ENCODE measurements at places on chromosomes 3 and 15. TPM values are rescaled to one million over a fixed set of nuclear protein-coding genes. Genes with fewer than 3 reads are reported as not detected.
A peak's percentile ranks its signal among the peaks of the same experiment; 100 is the strongest.

GRCh38 chr15:98873441-98874218, 134.0 kb downstream of the PGPEP1L start:
- DNase-seq, result no peak

Gene PLEKHO2
- 4.6 TPM for total RNA-seq

Gene MESP1
- total RNA-seq, result 9.7 TPM

DNA sequence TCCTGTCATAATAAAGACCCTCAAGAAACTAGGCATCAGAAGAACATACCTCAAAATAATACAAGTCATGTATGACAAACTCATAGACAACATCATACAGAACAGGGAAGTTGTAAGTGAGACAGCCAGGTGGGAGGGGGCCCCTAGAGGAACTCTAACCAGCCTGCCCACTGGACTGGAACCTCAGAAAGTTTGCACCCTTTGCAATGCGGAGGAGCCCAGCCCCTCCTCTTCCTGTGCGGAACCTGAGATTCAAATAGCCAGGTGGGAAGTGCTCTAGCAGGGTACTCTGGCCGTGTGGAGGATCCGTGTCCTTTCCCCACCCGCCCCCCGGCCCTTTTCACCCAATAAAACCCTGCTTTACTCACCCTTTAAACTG, 387.0 kb upstream of the CBLB start:
- no peak for DNase-seq

DNA sequence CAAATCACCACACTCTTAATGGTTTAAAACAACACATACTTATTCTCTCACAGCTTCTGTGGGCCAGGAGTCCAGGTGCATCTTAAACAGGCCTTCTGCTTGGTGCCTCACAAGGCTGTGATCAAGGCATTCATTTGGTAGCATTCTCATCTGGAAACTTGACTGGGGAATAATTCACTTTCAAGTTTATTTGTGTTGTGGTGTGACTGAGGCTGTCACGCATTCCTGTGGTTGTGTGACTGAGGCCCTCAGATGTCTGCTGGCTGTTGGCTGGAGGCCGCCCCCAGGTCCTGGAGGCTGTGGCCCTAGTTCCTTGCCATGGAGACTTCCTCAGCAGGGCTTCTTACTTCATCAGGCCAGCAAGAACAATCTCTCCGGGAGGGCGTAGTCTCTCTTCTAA, 16.9 kb upstream of the FAM3D start:
- DNase-seq, result no peak

GRCh38 chr15:33043636-33044035, 150.9 kb downstream of the FMN1 start:
- DNase-seq, result no peak

- DNase-seq, result no peak
Observed at GRCh38 chr3:173304182-173304800, 93.3 kb upstream of the NLGN1 start.

DNA sequence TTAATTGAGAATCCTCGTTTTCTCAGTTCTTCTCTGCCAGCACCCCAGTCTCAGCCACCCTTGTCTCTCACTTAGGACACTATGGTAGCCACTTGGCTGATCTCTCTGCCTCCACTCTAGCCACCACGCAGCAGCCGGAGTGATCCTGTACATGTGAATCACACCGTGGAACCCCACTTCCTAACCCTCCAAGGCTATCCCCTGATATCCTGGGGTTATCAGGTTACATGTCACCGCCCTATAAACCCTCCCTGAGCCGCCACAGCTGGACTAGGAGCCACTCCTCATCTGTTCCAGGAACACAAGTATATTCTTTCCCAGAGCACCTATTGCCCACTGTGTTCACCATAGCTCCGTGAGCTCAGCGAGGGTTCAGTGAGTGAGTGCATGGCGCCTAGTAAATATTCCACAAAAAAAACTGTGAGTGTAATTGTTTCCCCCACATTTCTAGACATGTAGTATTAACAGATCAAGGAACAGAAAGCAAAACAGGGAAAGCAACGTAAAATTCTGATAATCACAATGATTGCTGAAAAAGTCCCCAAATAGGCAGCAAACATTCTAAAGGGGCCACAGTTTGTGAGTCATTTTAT, 661 bp upstream of the PARP14 start:
- DNase-seq, result peak; percentile 56

DNA sequence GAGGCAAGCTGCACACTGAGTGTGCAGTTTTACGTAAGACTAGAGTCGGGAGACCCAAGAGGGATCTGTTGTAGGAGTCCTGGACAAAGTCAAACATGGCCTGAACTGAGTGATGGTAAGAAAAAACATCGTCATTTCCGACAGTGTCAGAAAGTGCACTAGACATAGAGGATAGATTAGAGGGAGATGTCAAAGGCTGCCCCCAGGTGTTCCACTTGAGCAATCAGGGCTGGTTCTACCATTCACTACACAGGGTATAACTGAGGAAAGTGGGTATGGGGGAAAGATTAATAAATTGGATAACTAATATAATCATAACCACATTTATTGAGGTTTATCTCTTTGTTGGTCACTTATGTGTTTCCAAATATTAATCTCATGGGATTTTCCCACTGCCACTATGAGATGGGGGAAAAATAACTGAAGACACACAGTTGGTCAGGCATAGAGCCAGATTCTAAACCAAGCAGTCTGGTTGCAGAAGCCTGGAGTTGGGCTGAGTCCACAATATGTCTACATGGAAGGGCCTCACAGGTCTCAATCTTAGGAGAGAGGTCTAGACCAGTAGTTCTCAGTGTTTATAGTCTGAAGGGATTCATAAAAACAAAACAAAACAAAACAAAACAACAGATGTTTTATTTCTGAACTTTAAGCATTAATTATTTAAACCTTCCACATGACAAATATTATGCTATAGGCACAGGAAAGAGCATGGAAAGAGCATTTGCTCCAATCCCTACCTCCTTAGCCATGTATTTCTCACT, 766.5 kb downstream of the NTRK3 start:
- DNase-seq, result no peak

Gene ENTPD3
- 4.2 TPM for total RNA-seq

Gene SAMD7
- total RNA-seq, result not detected

- no peak for DNase-seq
Observed at GRCh38 chr3:116322750-116323375, 122.4 kb downstream of the LSAMP start.

DNA sequence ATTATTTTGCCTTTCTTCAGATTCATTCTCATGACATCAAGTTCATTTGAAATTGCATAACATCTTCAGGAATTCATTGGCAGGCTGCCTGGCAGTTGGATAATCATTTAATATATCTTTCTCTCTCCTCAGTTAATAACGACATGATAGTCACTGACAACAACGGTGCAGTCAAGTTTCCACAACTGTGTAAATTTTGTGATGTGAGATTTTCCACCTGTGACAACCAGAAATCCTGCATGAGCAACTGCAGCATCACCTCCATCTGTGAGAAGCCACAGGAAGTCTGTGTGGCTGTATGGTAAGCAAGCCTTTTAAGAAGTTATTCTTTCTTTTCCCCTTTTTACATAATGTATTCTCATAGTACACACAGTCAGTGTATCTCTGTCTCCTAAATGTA, 38.2 kb downstream of the TGFBR2 start:
- no peak for DNase-seq

Gene ARL14
- 14.9 TPM for total RNA-seq

Gene SLC2A2
- not detected for total RNA-seq

DNA sequence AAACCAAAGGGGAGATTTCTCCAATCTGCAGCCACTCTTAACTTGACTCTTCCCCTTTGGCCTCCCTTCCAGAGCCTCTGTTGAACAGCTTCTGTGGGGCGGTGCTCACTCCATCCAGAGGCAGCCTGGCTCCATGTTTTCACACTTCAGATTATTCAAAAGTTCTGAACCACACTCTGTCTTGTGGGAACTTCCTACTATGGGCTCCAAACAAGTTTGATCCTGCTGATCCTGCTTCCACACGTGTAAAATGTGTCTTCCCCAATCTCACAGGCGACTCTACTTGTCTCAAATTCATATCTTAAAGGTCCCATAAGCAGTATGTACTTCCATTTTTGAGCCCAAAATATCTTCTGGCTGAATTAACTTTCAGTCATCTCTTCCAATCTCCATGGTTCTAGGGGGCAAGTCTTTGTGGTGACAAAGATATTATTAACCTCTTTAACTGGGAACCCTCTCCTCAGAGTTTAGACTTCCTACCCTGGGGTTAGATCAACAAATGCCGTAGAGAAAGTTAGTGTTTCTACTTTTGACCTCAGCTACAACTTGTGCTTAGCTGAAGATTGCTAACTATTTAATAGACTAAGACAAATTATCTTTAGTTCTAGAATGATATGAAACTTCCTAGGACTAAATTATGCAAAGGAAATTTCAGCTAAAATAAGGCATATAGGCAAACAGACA, 176.3 kb upstream of the BCL6 start:
- no peak for DNase-seq

DNA sequence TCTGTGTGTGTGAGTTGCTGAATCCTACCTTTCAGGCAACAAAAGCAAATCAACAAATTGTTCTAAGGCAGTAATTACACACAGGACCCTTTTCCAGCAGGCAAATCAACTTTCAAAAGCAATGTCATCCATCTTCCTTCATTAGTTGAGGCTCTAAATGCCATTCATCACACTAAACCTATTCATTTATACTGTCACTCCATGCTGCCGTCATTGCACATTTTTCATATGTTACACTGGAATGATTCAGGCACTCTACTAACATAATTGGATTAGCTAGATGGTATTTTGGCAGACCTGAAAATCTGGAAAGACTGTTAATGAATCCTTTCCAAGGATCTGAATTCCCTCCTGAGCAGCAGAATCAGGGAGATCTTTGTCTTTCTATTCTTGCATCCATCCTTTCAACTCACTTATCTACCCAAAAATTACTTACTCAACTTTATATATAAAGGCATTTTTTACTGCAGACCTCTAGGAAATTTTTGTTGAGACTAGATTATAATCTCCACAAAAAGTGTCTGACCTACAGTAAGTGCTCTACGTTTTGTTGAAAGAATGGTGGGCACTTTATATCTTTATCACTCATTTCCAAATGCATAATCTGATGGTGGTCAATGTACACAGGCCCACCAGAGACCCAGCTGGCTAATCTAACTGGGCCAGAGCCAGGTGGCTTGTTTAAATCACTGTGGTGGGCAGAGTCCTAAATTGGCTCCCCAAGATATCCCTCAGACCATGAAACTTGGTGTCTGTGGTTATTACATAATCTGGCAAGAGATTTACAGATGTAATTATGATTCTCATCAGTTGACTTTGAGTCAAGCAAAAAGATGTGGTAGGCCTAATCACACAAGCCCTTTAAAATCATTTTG, 25.0 kb downstream of the MIX23 start:
- DNase-seq, result no peak

Gene TRIP4
- total RNA-seq, result 34.2 TPM

- no peak for DNase-seq
Observed at GRCh38 chr15:43828061-43828657, 1.4 kb downstream of the WDR76 start.

DNA sequence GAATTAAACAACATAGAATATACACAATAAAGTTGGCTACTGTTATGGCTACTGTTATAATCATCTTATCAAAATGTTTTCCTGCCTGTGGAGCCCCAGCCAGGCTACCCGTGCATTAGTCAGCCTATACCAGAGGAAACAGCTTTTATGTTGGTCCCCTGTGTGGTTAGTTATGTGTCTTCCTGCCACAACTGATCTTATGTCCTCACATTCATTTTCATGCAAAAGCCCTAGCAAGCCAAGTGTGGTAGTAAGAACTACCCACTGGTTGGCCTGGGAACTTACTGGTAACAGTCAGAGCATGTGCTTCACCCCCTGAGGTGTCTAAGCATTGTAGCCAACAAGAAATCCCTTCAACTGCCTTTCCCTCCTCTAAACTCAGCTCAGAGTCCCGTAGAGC, 21.8 kb downstream of the MGLL start:
- no peak for DNase-seq

DNA sequence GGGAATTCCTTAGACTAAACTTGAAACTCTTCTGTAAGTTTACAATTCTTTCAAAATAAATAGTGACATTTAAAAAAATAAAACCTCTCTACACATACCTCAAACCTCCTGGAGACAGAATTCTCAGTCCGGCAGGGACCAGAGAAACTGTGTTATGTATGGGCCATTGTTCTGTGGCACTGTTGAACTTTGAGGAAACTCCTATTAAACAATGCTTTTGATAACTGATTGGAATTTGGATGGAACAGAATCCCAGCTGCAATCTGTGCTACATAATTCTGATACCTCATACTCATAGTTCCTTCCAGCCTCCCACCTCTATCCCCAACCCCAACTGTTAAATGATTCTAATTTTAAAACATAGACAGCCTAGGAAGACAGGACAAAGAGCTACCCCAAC, 85.0 kb downstream of the TM4SF4 start:
- no peak for DNase-seq

DNA sequence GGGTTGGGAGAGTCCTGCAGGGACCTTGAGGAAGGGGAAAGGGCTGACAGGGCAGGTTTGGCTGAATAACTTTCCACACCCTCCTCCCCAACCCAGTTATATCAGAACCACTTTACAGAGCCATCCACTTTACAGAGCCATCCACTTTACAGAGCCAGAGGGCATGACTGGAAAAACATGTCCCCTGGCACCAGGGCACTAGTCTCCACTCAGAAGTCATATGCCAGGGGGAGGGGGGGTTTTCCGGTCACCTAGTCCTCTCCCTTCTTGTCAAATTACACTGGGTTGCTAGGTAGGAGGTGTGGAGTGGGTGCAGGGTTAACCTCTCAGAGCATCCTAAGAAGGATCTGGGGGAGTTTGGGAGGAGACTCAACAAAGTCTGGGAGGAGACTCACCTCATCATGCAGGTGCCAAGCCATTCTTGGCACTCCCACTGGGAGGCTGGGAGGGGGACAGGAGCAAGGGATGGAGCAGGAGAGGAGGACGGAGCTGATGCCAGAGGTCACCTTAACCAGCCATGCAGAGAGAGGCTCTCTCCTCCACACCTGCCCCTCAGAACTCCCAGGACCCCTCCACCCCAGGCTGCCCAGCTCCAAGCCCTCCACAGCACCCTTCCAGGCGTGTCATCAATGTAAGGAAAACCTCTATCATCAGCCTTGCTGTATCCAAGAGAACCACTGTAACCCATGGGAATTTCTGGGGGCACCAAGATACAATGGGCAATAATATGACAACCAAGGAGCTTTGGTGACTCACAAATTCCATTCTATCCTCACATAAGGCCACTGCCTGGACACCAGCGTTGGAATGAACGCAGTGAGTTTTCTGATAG, 1.7 kb downstream of the LRRC2 start:
- DNase-seq, result no peak

- no peak for DNase-seq
Observed at GRCh38 chr3:66762916-66763693, 235.0 kb upstream of the KBTBD8 start.

GRCh38 chr3:138259126-138259525, 70.5 kb downstream of the NME9 start:
- DNase-seq, result no peak

- no peak for DNase-seq
Observed at GRCh38 chr3:197592361-197593045, 36.7 kb upstream of the BDH1 start.

- DNase-seq, result no peak
Observed at GRCh38 chr3:111326144-111326995, 215.6 kb upstream of the CD96 start.

GRCh38 chr3:134675726-134676256, 25.0 kb upstream of the KY start:
- no peak for DNase-seq

- DNase-seq, result peak; percentile 63
Observed at GRCh38 chr3:48402281-48402732, 27.6 kb downstream of the PLXNB1 start.

- no peak for DNase-seq
Observed at GRCh38 chr3:79467721-79468120, 300.1 kb downstream of the ROBO1 start.
